ENCODE measurements at places on chromosomes 3 and 15.

- DNase-seq = no peak
Measured at GRCh38 chr15:49507261-49507660, 84.2 kb downstream of the FGF7 start.

GRCh38 chr3:169062501-169062900, 601.0 kb downstream of the MECOM start:
- DNase-seq = no peak

GRCh38 chr15:89746386-89746780, 4.7 kb downstream of the MESP1 start:
- no peak for DNase-seq

DNA sequence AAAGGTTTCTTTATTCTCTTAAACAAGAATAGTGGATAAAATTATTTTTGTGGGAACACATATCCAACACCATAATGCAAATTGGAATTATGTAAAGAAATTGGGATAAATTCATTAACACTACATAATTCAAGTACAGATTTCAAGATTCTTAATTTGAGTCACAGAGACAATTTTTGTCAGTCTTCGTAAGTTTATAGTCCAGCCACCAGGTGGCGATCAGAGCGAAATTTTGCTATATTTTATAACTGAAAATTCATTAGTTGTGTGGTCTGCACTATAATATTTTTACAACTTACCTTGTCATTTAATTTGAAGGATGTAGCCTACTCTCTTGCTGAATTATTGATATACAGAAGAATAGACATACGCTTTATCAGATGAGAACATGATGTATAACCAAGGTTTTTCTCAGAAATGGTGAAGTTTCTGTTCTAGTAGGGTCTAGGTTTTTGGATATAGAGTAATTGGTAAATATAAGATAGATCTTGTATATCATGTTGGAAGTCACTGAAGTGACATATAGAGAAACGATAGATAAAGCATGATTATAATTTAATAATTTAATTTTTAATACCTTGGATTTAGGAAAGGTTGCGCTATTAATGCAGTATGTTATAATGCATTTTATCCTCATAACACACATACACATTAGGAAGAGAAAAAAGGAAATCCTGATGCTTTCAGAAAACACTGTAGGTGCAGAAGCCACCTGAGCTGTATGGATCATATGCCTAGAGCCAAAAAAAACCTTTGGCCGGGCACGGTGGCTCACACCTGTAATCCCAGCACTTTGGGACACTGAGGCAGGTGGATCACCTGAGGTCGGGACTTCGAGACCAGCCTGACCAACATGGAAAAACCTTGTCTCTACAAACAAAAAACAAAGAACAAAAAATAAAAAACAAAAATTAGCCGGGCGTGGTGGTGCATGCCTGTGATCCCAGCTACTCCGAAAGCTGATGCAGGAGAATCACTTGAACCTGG, 31.7 kb downstream of the PLSCR4 start:
- peak; percentile 40 for DNase-seq

DNA sequence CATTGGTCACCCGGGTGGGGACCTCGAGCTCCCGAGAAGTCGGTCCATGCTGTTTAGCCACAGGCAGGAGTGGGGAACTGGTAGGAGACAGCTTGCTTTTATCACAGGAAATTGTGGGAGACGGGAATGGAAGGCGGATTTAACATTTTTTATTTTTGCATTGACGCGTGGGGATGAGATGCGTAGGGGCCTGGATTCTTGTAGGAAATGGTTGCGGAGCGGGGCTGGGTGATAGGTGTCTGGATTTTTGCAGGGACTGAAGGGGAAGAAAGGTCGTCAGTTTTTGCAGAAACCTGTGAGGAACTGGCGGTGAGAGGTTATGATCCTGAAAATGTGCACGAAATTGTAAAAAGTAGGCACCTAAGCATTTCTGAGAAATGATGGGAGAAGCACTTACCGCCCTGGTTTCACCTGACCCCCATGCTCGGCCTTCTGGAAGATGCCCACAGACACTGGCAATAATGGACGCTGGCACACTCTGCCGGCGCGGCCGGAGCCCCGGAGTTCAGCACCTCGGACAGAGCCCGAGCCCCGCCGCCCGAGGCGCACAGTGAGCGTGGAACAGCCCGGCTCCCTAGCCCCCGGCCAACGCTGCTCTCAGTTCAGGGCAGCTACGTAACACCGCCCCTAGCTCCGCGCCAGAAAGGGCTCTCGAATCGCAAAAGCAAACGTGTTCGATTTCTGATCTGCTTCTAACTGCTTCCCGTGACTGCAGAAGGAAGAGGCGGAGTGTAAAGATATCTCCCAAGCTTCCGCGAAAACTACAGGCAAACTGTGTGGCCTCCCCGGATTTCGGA, 928 bp downstream of the ANKRD34C start:
- DNase-seq = peak; percentile 11

DNA sequence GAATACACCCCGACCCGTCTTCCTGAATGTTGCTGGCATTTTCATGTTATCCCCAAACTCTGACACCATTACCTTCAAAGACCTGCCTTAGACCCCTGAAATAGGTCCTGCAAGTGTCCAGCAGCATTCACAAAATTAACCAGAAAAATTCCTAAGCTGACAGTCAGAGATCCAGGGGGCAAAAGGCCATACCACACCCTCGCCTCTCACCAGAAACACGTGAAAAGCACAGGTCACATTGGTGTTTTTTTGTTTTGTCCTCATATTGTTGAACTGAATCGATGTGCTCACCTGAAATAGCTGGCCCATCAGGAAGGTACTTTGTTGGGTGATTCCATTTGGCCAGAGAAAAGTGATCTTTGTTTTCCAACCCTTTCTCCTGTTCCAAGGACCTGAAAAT, 113.1 kb upstream of the HES1 start:
- no peak for DNase-seq

DNA sequence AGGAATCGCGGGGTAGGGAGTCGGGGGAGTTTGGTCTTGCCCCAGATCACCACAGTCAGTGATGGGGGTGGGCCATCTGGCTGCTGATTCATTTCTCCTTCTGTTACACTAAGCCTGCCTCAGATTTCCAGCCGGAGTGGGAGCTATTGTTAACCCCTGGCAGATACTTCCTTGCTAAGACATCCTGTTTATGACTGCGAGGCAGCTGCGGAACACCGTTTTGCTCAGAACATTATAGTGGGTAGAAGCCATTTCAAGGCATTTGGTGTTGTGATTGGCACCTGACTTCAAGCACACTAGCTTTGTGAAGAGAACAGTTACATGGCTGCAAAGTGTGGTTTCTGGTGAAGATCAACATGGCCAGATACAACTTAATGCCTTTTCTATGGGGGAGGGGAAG, 73.8 kb downstream of the FLNB start:
- no peak for DNase-seq

DNA sequence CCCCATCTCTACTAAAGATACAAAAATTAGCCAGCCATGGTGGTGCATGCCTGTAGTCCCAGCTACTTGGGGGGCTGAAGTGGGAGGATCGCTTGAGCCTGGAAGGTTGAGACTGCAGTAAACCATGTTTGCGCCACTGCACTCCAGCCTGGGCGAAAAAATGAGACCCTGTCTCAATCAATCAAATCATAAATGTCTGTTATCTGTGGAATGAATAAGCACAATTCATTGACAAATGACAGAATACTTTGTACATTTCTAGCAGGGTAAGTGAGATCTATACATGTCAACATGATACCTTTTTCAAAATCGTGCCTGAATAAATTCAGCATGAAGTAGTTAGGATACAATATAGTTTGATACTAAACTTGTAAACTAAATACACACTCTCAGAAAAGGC, 181.2 kb downstream of the FOXP1 start:
- DNase-seq = no peak

DNA sequence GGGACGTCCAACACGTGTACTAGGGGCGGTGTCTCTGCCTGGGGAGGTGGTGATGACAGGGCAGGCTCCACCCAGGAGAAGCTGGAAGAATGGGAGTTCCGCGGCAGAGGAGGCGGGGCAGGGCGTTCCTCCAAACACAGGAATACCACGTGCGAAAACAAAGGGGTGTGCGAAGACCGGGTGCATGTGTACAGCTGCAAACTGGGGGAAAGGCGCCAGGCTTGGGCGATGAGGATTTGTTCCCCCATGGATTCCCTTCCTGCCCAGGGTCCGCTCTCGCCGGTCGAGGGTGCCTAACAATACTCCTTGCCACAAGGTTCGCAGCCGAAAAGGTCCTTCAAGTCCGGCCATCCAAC, 500 bp upstream of the ZSCAN2 start:
- peak; percentile 92 for DNase-seq

DNA sequence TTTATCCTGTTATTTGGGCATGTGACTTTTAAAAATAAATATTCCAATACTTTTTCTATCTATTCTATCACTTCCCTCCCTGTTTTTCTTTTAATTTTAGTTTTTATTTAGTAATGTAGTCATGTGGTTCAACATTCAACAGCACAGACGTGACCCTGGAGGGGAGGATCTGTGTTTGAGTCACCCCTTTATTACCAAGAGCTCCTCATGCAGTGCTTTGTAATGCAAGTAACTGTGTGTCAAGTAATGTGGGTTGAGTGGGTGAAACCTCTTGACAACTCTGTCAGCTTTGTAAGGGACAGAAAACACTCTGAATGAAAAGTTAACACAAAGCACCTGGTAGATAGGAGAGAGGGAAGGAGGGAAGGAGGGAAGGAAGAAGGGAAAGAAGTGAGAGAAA, 89.7 kb upstream of the FGF12 start:
- no peak for DNase-seq

DNA sequence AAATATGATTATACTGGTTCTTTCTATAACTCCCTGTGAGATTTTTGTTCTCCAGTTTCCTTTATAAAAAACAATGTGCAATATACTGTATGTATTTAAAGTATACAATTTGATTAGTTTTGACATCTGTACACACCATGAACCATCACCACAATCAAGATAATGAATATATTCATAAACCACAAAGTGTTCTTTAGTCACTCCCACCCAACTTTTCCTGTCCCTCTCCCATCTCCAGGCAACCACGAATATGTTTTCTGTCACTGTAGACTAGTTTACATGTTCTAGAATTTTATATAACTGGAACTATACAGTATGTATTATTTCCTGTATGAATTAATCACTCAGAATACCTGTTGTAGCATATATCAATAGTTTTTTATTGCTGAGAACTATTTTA, 177.0 kb upstream of the MBNL1 start:
- no peak for DNase-seq

DNA sequence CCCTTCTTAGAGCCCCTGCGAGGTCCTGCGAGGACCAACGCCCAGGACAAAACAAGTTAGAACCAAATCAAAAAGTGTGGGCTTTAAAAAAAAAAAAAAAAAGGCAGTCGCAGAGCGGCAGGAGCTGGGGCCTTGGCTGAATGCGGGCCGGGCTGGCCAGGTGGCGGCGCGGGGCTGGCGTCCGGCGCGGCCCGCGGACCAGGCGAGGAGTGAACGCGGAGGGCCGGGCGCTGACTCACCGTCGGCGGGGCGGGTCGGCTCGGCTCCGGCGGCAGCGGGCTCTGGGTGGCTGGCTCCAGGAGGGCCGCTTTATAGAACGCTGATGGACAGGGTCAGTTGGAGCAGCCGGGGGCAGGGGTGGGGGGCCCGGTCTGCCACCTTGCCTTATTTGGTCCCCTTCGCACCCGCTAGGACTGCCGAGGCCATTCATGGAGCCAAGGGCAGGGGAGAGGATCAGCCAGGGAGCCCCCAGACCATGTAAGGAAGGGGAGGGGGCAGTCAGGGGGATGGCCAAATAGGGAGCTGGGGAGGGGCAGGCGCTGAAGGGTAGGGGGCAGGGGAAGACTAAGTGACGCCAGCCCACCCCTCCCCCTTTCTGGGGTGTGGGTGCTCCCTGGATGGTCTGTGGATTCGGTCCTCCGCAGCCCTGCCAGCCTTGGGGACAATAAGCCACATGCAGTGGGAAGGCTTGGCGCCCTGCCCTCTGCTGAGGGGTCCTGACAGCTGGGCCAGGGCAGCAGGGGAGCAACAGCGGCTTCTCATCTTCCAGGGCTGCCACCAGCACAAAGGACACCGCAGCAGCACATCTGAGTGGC, at the start of gene ACTC1:
Gene ACTC1 (minus strand): TSS at position 283 of the 815 bp plus-strand sequence. CDS start 741 bp downstream, outside the sequence.
- DNase-seq = no peak

- DNase-seq = no peak
Measured at GRCh38 chr3:36815375-36815774, 51.0 kb upstream of the DCLK3 start.

- DNase-seq = no peak
Measured at GRCh38 chr3:143040261-143040879, 39.0 kb downstream of the U2SURP start.

DNA sequence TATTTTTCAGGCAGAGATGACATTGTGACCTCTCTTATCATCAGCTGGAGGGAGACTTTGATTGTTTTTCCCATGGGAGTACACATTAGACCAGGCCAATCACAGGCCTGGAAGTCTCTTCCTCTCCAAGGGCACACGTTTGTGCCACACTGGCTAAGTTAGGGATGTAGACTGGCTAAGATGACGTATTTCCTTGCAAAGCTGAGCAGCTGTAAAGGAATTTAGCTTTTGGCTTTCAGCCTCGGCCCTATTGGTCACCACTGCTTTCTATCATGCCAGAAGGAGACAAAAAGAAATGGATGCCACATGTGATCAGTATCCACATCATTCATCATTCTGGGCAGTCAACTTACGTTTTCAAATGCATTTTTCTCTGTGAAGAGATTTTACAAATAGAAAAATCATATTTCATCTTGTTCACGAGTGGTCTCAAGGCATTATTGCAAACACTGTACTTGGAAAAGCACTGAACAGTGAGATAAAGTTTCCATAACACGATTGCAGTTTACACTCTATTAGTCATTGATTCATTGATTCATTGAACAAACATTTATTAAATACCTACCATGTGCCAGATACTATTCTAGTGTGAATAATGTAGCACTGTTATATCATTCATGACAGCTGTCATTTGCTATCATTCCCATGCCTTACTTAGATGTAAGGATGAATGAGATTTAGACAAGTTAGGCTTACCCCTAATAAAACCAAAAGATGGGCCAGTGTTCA, 27.0 kb upstream of the RNF7 start:
- no peak for DNase-seq

DNA sequence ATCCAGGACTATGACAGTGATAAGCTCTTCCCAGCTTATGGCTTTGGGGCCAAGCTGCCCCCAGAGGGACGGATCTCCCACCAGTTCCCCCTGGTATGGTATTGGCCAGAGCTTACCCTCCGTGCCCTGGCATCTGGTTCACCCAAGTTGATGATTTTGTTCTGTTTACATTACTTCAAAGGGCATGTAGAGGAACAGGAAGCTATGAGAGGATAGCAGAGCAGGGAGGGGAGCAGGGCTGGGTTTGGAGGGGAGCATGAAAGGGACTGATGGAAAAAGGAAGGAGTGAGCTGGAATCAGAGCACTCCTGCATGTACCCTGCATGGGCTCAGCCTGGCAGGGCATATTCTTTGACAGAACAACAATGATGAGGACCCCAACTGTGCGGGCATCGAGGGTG, 13.4 kb upstream of the BRPF1 start:
- no peak for DNase-seq

GRCh38 chr3:141268306-141268705, 36.7 kb downstream of the PXYLP1 start:
- DNase-seq = no peak

- DNase-seq = no peak
Measured at GRCh38 chr3:105700575-105700974, 168.2 kb downstream of the CBLB start.

DNA sequence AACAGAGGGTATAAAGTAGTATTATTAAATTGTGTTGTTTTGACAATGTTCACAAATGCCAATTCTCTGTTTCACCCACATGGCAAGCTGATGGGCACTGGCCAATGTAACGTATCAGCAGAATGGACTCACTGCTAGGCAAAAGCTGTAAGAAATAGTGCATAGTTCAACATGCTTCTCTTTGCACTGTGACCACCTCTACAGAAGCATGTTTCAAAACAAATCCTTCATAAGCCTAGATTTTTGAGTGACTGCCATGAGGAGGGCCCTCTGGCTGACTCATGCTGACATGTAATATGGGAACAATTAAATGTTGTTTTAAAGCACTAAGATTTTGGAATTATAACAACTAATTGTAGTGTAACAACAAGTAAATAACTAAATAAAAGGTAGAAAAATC, 3.2 kb downstream of the GBE1 start:
- DNase-seq = no peak
